ENCODE measurements at places on chromosomes 4 and X.

GRCh38 chrX:111098874-111099273 lies 2.9 kb downstream of the PAK3 start:
- DNase-seq = peak; percentile 41

GRCh38 chr4:74659576-74660411 lies 134.5 kb downstream of the BTC start:
- peak; percentile 85 for DNase-seq

- DNase-seq = no peak
Measured at GRCh38 chr4:174475528-174475927, 46.8 kb downstream of the HPGD start.

GRCh38 chr4:27577951-27578350 lies 717.3 kb downstream of the STIM2 start:
- no peak for DNase-seq

DNA sequence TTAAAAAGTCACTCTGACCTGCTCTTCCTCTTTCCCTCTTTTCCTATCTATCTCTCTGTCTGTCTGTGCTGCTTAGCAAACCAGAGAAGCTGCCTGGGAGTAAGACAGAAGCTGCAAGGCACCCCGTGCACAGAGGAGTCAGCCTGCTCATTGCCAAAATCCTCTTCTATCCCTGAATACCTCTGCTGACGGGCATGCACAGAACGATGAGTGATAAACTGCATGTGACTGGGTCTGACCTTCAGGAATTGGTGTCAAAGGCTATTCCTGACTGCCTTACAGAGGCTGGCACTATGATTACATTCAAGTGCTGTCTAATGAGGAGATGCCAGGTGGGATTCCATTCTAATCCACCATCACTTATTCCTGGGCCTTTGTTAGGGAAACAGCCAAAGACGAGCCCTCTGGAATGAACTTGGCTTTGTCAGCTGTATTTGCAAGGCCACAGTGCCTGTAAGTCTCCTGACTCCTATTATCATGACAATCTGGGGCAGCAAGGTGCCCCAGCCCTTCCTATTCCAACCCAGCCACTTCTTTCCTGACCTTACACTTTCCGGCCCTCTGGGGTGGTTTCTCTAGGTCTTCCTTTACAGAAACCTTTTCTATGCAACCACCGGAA lies 45.4 kb upstream of the CTAG2 start:
- no peak for DNase-seq

DNA sequence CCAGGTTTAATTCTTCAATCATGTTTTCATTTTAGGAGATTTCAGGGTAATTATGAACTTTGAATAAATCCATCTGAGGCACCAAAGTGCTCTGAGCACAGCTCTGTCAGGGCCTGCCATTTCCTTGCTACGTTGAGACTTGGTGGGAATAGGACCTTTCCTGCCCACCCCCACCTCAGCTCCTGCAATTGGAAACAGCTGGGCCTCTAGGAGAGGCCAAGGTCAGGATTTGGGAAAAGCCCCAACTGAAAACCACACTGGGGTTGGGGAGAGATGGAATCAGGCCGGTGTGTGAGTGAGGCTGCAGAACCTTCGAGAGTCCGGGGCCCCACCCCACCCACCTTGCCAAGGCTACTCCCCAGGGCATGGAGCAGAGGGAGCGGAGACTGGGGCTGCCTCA lies 212.7 kb upstream of the BCOR start:
- no peak for DNase-seq

- DNase-seq = no peak
Measured at GRCh38 chrX:37883196-37883595, 35.8 kb upstream of the DYNLT3 start.

- DNase-seq = no peak
Measured at GRCh38 chr4:139633661-139634060, 32.0 kb upstream of the MGST2 start.

DNA sequence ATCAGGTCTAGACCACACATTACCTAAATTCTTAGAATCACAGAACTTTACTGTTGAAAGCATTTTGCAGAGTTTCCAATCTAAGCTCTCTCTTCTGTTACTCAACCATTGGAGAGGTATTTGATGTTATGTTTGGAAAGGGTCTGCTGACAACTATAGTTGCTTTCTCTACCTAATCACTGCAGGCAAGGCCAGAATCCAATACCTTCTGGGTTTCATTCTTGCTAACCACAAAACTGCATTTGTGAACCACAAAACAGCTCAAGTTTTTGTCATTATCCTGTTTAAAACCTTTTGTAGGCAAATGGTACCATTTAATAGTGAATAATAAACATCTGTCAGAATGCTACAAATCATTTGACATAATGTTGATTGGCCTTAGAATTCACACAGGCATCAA lies 380.1 kb downstream of the GASK1B start:
- no peak for DNase-seq

DNA sequence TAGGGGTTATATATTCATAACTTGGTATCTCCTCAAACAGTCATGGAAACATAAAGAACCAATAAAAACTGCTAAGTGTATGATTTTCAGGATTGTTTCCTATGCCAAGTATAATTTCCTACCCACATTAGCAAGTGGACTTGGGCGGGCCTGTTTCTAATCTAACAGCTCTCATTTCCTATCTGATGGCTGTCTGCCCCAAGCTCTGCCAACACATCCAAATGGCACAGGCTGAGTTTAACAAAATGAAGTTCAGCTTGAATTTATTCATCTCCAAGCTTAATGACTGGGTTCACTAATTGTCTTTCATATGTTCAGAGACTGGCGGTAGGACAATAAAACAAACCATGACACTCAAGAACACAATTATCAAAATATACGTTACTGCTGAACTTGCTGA lies 55.5 kb upstream of the S100G start:
- DNase-seq = no peak

- no peak for DNase-seq
Measured at GRCh38 chrX:42276982-42277690, 353.8 kb upstream of the CASK start.

- no peak for DNase-seq
Measured at GRCh38 chrX:9466124-9466495, 1.3 kb downstream of the TBL1X start.

- DNase-seq = no peak
Measured at GRCh38 chr4:31021008-31021407, 300.8 kb downstream of the PCDH7 start.

DNA sequence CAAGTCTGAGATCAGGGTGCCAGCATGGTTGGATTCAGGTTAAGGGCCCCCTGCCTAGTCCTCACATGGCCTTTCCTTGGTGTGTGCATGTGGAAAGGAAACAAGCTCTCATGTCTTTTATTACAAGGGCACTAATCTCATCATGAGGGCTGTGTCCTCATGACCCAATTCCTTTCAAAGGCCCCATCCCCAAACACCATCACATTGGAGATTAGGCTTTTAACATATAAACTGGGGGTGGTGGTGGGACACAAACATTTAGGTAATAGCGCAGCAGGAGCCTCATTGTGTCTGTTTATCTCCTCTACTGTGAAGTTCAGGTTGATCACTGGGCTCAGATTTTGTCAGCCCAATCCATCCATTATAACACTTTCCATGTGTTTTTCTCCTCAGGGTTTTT lies 41.0 kb downstream of the BEX3 start:
- DNase-seq = no peak

- no peak for DNase-seq
Measured at GRCh38 chrX:17703201-17703600, 34.1 kb upstream of the SCML1 start.

- DNase-seq = no peak
Measured at GRCh38 chrX:73215246-73215645, 595 bp upstream of the NAP1L2 start.

DNA sequence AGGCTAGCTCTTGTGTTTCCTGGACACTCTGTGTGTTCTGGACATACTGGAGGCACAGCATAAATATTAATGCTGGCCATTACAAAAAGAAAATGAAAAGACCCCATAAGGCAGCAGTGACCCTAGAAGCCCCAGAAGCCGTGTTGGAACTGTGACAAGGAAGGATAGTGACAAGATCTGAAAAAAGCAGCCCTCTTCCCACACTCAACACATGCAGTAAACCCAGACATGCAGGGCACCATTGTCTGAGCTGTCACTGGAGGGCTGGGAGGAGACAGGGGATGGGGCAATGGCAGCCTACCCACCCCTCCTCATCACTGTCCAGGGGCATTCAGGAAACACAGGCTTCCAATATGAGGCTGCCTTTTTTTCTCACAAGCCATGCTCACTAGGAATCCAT lies 6.5 kb downstream of the TRIM2 start:
- DNase-seq = no peak

DNA sequence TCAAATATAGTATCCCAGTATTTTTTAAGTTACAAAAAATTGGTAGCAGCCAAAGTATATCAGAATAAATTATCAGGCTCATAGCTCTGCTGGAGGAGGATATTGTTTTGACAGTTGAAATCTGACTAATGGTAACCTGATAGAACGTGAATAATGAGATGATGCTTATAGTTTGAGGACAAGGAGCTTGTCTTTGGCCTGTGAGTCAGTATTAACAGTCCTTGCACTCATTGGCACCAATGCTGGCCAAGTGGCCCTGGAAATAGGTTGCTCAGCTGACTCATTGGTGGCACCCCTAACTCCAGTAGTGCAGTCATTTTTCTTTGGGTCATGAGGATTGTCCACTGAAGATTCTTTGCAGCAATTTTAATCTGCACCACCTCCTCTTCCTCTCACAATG lies 203.3 kb upstream of the JADE1 start:
- DNase-seq = no peak

DNA sequence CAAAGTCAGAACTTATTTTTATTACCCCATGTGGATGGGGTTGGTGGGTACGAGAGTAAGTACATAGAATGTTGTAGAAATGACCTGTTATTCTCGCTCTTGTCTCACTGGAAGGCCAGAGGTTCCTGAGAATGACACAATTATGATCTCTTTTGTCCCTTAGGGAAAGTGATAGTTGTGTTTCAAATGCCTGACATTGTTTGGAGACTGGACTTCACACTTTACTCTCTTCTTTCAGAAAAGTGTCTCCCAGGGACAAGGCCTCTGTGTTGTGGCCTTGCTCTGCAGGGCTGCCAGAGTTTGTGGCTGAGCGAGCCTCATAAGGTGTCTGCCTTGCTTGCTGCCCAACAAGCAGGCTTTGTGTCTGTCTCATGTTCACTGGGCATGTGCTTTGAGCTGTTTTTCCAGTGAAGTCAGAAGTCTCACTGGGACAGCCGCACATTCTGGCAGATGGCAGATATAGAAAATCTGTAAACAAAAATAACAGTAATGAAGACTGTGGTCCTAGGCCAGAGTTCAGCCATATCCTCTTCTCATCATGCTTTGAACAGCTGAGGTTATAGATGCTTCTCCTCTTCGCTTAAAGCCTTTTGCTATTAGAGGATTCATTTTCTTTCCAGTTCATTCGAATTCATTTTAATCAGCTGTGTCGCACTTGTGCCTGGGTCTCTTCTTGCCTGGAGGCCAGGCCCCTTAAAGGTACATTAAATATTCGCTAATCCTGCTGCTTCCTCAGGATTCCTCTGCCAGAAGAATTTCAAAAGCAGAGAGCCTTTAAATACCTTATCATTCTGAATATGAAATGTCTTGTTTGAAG lies 14.4 kb downstream of the PPEF1 start:
- no peak for DNase-seq

DNA sequence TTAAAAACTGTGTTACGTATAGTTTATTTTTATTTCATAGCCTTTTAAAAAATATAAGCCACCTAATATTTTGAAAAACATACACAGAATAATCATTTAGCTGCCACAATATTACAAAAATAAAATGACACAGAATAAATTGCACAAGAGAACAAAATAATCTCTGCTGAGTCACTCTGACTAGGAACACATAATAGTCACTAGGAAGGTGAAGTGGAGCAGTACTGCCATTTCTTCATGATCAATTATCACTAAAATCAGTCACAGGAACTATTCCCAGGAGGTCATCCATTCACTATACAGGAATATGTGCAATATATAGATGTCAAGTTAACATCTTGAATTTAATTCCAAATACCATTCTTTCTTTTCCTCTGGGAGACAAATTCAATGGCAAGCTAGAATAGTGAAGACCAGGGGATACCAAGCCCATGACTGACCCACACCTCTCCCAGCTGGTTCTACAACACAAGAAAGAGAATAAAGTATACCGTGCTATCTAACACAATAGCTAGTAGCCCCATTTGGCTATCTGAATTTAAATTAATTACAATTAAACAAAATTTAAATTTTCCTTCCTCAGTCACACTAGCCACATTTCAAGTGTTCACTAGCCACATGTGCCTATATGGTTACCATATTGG lies 5.9 kb downstream of the SMIM43 start:
- no peak for DNase-seq
